ENCODE measurements at places on chromosomes 5 and 9.

DNA sequence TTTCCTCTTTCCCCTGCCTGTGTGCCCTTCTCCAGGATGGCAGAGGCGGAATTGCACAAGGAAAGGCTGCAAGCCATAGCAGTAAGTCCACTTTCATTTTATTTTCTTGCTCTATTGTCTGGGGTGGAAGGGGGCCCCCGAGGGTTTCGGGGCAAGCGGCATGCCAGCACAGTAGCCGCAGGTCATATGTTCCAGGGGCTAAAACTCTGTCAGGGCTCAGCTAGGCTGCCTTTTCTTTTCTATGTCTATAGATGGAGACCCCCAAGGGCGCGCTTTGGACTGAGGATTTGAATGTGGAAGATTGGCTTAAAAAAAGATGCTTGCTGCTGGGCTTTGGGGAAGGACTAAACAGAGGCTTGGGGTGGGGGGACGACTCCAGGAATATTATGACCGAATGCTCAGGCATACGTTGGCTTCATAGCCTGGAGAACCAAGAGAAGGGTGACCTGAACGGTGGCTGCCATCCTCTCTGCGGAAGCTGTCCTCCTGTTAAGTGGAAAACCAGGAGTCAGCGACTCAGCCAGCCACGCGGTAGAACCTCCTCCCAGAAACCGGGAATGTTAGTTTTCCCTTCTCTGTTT, 545 bp downstream of the PALM2AKAP2 start:
- DNase-seq = no peak

DNA sequence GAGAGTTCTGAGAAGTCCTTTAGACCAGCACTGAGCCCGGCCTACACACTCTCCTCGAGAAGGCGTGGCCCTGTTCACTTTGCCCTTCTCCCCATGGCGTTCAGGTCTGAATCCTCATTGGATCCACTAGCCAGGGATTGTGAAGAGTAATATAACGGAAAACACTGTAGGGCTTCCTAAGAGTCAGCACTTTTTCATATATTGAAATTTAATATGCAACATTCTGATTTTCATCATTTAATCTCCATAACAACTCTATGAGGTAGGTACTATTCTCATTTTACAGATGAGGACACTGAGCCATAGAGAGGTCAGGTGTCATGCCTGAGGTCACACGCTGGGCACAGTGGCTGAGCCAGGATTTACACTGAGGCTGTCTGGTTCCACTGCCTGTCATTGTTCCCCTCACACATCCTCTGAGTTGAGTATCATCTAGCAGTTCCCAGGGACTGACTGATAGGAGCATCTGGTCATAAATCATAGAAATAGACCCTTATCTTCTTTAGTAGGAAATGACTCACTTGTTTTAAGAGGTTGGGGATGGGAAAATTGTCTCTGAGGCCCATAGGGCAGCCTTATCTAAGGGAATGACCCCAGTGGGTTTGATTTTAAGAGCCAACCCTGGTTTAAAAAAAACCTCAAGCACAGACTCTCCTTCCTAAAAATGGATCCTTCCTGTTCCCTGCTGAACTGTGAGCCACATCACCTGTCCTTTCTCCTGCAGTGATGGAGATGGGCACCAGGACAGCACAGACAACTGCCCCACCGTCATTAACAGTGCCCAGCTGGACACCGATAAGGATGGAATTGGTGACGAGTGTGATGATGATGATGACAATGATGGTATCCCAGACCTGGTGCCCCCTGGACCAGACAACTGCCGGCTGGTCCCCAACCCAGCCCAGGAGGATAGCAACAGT, 41.2 kb downstream of the THBS4 start:
- DNase-seq = no peak

- no peak for DNase-seq
Measured at GRCh38 chr5:168014433-168015123, 276.9 kb upstream of the WWC1 start.

DNA sequence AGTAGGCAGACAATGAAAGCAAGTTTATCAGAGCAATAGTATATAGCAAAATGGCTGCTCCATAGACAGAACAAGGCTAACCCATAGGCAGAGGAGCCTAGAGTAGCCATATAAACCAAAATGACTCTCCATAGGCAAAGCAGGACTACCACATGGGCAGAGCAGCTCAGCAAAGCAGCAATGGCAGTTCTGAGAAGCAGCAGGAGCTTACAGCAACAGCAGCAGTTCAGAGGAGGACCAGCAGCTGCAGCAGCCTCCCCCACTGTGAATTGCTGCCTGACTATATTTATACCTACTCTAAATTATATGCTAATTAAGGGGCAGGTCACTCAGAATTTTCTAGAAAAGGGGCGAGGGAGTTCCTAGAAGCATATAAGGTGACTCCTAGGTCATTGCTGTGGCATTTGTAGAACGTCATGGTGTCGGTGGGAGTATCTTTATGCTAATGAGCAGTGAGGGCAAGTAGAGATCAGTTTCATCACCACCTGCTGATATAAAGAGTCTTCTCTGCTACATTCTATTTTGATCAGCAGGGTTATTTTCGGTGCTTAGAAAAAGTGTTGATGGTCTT, 1115.5 kb downstream of the DTWD2 start:
- DNase-seq = peak; percentile 93

DNA sequence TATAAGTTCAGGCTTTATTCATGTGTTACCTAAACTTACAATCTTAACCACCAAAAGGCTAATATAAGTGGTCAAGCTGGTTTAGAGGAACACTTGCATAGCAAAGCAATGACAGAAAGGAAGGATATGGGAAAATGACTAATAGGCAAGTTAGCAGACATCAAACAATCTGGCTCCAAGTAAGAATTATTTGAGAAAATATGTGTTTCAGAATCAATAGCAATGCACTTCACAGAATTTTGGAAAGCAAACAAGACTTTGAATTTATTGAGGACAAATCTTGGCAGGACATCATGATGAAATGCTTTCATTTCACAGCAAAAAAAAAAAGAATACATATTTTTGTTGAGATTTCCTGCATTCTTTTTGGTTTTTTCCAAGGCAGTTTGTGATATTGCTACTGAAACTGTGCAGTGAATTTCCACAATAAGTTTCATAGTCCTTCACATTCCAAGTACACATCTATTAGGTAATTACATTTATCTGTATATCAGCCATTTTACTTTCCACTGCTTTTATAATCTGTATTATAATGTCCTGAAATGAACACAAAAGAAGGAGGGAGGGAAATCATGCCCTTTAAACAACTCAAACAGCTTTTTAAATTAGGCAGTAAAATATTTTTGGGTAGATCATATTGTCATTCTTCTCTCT, 417.9 kb downstream of the NR2F1-AS1 start:
- DNase-seq = no peak

- no peak for DNase-seq
Measured at GRCh38 chr9:715300-715699, 126.2 kb upstream of the DMRT1 start.

DNA sequence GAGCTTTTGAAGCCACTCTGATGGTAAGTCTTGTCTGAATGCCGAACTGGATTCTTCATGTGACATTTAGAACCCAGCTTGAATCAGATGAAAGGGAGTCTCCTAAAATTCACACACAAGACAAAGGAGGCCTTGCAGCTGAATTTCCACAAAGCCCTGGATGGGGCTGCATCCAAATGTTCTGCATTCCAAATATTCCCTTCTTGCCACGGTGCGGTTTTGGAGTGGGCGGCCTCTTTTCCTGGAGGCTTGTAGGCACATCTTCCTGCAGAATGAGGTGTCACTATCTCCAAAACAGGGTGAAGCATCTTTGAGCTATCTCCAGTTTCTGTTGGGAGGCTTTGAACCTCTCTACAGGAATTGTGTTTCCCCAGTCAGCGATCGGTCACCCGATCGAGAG, 342.7 kb downstream of the ARHGEF28 start:
- DNase-seq = no peak

- no peak for DNase-seq
Measured at GRCh38 chr5:151096001-151096373, 15.2 kb upstream of the TNIP1 start.

DNA sequence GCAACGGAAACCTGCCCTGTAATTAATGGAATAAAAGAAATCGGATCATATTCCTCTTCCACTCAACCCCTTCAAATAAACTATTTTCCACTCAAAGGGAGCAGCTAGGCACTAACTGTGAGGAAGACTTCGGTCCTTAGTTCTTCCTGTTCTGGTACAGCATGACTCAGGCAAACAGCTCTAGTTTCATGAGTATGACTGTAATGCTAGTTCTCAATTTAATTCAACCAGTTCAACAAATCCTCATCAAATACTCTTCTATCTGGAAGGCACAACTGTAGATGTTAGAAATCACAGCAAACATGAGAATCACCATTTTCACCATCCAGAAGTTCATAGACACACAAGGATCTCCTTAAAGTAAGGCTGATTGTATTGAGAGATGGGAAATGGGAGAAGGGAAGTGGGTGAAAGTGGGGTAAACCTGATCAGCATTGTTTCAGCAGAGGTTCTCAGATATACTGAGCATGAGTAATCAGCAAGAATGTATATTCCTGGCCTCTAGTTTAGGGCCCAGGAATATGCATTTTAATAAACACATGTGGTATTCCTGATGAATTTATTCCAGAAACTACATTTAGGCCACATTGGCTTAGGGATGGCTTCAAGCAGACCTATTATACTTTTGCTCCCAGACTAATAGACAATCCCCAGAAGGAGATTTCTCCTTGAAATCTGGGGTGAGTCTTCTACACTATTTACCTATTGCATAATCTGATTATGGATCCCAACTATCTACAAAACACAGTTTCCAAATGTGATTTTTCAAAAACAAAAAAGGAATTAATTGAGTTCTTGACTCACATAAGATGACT, 141.1 kb upstream of the SLC12A2 start:
- DNase-seq = no peak

DNA sequence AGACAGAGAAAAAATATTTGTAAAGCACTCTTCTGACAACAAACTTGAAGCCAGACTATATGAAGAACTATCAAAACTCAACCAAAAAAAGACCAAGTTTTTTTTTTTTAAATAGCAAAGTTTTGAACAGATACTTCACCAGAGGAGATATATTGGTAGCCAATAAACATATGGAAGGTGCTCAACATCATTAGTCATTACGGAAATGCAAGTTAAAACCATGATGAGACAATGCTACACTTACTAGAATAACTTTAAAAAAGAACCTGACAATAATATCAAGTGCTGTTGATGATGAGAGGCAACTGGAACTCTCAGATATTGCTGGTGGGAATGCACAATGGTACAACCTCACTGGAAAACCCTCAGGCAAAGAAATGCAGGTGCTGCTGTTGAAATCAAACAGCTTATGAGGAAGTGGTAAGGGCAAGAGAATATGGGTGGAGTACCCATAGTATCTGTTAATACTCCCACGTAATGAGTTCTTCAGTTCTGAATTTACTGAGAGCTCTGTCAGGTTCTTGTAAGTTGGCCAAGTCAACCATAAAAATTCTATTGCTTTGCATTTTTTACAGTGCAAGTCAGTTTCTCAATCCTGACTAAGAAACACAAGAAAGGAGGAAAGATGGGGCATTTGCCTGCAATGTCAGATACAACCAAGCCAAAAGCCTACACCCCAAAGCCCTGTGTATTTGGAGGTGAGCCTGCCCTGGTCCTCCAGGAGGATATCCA, 87.3 kb upstream of the GNAQ start:
- DNase-seq = no peak

GRCh38 chr5:62783374-62784057, 204.9 kb downstream of the LRRC70 start:
- no peak for DNase-seq

GRCh38 chr9:1837453-1838084, 177.6 kb upstream of the SMARCA2 start:
- DNase-seq = no peak

- no peak for DNase-seq
Measured at GRCh38 chr5:109682383-109682782, 7.3 kb upstream of the MAN2A1 start.

- no peak for DNase-seq
Measured at GRCh38 chr5:140342896-140343295, 3.5 kb downstream of the HBEGF start.

- DNase-seq = no peak
Measured at GRCh38 chr5:116575326-116576052, 866 bp upstream of the SEMA6A start.

- DNase-seq = no peak
Measured at GRCh38 chr9:103941104-103941503, 153.0 kb upstream of the SMC2 start.

GRCh38 chr5:180495991-180496741, 2.0 kb downstream of the CNOT6 start:
- DNase-seq = no peak

- DNase-seq = peak; percentile 77
Measured at GRCh38 chr5:172283020-172283861, at the start of gene UBTD2. Gene UBTD2 (minus strand): TSS chr5:172283764. CDS start chr5:172283665, 99 bp downstream.

DNA sequence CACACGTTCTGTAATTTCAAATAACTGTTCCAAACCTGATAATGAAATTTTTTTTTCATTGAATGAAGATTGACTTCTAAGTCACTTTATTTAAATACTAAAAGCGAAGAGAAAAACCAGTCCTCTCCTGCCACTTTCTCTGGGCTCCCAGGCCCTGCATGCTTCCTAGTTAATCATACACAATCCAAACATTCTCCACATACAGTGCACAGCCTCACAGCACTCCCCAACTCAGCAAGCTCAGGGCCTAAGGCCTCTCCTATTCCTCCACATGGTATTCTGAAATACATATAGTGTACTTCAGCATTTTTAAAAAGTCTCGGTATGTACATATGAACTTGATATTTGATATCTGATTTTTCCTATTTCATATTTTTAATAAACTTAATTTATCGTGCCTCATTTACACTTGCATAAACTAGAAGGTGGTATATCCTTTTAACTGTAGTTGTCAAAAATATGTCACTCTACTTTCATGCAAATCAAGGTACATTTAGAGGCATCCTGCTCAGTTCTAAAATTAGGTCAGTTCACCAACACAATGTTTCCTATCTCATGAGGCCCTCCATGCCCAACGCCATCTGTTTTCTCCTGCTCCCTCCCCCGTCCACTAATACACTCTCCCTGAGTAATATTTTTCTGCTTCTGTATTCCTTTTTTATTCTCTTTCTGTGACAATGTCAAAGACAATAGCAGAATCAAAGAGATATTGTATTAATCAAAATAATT, 206.7 kb downstream of the ARRDC3 start:
- DNase-seq = peak; percentile 56

- DNase-seq = no peak
Measured at GRCh38 chr9:134712243-134712642, 70.6 kb downstream of the COL5A1 start.

DNA sequence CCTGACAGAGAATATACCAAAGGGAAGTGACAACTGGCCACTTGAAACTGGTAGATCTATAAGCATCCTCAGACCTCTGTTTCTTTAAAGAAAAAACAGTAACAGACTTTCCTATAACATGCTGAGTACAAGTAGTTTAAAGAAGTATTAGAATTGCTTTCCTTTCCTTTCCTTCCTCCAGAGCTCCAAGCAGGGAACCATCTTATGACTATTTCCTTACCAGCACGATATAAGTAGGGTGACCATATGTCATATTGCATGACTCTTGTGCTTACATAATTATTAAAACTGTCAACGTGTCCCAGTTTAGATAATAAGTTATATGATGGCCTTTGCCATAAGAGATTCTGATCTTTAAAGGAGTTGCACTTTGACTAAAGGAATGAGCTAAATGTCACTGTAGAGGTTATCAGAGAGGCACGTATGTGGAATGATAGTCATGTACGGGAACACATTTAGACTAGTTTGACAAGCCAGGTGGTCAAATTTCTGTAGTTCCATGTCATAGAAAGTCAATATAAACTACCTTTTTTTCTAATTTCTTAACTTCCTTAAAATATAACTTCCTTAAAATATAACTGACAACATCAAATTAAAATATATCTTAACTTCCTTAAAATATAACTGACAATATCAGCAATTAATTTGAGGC, 212.7 kb upstream of the CD180 start:
- DNase-seq = no peak
